Osteocyte (in vitro differentiated cells): ENCODE measurements at places on chromosomes 5 and 9.

DNA sequence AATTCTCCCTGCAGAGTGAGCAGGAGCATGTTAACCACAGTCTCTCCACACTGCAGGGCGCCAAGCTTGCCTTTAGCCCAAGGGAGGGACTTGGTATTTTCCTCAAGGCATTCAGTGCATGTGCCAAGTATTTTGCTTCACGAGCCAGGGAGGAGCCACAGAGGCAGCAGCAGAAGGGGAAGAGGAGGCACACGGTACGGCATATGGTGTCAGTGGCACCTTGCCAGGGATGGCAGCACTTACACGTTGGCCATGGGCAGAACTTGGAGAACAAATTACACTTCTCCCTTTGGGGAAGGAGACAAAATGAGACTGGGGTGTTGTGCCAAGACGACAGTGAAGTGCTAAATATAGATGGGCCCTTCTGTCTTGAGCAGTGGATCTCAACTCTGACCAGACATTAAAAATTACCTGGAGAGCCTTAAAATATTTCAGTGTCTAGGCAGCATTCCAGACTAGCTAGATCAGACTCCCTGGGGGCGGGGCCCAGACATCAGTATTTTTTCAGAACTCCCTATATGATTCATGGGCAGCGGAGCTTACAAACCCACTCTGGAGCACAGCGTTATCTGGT, 155.8 kb downstream of the DRD1 start:
- DNase-seq: no peak
- H3K4me1 ChIP-seq: no peaks in the 10 kb centered on the region
- no peaks in the 10 kb centered on the region for H3K27me3 ChIP-seq
- H3K36me3 ChIP-seq: no peaks in the 10 kb centered on the region
- no peak overlapping the region for H3K4me3 ChIP-seq
- H3K27ac ChIP-seq: no peak overlapping the region

DNA sequence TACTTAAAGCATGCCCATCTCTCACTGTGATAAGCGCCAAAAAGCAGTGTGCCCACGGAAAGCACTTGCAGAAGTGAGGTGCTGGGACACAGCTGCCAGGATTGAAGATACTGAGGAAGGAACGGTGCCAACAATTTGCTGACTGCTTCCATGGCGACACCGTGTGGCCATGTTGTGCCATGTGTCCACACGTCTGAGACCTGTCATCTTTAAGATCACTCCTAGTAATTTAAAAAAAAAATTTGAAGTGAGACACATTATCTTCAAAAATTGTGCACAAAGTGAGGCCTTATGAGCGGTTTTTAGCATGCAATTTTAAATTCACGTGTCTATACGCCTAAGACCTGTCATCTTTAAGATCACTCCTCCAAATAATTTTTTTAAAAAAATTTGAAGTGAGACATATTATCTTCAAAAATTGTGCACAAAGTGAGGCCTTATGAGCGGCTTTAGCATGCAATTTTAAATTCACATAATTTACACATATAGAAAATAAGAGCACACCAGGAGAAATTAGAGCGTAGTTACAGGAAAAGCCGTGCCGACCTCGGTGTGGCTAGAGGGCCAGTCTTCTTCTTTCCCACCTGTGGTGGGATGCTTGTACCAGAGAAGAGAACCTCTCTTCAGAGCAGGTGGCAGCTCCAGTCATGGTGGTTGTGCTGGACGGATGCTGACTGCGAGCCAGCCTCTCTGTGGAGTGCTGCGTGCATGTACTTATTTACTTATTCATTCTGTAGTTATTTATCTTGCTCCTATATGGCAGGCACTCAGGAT, 21.4 kb upstream of the FLT4 start:
- H3K27ac ChIP-seq: no peak overlapping the region
- peaks cover 2% of the 10 kb centered on the region for H3K4me1 ChIP-seq
- H3K36me3 ChIP-seq: no peaks in the 10 kb centered on the region
- DNase-seq: peak; percentile 68
- no peak overlapping the region for H3K4me3 ChIP-seq
- H3K27me3 ChIP-seq: peaks cover 16% of the 10 kb centered on the region

- peaks cover 12% of the 10 kb centered on the region for H3K4me1 ChIP-seq
- H3K27me3 ChIP-seq: peaks cover 72% of the 10 kb centered on the region
These were observed 417 bp downstream of the GABBR2 start for GRCh38 chr9:98708103-98708932.

DNA sequence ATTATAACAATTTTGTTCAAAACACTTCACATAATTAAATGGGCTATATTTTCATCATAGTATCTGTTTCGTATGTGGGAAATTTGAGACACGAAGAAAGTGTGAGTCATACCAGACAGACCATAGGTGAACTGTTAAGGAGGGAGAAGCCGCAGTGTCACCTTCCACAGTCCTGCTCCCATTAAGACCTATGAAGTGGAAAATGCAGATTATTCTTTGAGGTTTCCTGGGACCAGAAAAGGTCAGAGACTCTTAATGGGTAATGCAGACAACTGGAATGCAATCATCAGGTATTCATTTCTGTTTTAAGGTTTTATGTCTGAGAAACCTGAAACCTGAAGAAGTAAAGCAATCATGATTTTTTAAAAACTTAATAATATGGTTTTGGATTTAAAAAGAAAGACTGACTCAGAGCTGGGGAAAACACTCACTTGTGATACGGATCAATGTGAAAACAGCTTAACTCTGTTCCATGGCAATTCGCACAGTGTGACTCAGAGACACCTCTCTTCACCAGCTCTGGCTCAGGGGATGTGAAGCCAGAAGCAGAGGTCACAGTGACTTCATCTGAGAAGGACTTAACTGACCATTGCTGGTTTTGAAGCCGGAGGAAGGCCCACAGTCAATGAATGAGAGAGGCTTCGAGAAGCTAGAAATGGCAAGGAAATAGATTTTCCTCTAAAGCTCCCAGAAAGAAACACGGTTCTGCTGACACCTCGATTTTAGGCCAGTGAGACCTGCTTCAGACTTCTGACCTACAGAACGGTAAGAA, 17.2 kb upstream of the GCNT1 start:
- peaks cover 4% of the 10 kb centered on the region for H3K4me1 ChIP-seq
- H3K4me3 ChIP-seq: no peak overlapping the region
- peaks cover 5% of the 10 kb centered on the region for H3K27me3 ChIP-seq
- H3K36me3 ChIP-seq: no peaks in the 10 kb centered on the region
- no peak overlapping the region for H3K27ac ChIP-seq

GRCh38 chr9:32955655-32956478, 45.6 kb downstream of the APTX start:
- H3K4me3 ChIP-seq: no peak overlapping the region
- peaks cover 14% of the 10 kb centered on the region for H3K4me1 ChIP-seq
- H3K27ac ChIP-seq: no peak overlapping the region
- DNase-seq: no peak
- peaks cover 3% of the 10 kb centered on the region for H3K36me3 ChIP-seq

DNA sequence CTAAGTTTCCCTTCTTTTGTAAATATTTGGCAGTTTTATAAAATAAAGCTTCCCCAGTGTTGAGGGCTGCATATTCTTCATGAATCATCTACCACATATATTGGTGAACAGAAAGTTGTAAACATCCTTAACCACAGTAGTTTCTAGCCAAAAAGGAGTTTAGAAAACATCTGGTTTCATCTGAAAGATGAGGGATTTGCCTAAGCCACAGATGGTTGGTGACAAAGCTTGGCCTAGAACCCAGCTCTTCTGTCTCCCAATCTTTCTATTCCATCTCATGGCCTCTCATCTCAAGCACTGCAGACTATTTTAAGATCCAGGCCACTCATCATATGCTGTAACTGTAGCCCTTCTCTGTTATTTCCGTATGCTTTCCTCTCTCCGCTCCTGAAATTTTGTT, 232.3 kb upstream of the TRPM3 start:
- no peak overlapping the region for H3K27ac ChIP-seq
- no peaks in the 10 kb centered on the region for H3K27me3 ChIP-seq
- no peaks in the 10 kb centered on the region for H3K4me1 ChIP-seq
- no peak for DNase-seq
- no peaks in the 10 kb centered on the region for H3K36me3 ChIP-seq

GRCh38 chr9:82957529-82958379, 105.2 kb downstream of the RASEF start:
- no peak overlapping the region for H3K27ac ChIP-seq
- H3K4me1 ChIP-seq: no peaks in the 10 kb centered on the region
- no peak for DNase-seq
- H3K36me3 ChIP-seq: no peaks in the 10 kb centered on the region
- H3K4me3 ChIP-seq: no peak overlapping the region

GRCh38 chr5:67921004-67921601, 294.5 kb upstream of the PIK3R1 start:
- H3K27me3 ChIP-seq: peaks cover 10% of the 10 kb centered on the region
- H3K4me3 ChIP-seq: no peak overlapping the region
- no peaks in the 10 kb centered on the region for H3K36me3 ChIP-seq
- DNase-seq: no peak
- no peaks in the 10 kb centered on the region for H3K4me1 ChIP-seq
- no peak overlapping the region for H3K27ac ChIP-seq

DNA sequence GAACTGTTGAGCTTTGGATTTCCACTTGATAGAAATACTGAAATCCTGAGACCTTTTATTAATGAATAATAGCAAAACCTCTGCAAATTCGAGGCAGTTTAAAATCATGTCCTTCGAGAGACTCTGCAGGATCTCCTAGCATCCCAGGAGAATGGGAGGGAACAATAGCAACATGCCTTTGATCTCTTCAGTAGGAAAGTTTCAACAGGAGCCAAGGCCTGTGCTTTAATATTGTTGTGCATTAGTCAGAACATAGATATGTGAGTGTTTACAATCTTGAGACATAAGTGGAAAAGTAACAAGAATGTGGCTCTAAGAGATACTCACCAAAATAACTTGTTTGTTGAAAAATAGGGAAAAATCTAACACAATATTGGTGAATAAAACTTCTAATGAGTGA, 83.3 kb upstream of the LHFPL2 start:
- H3K36me3 ChIP-seq: no peaks in the 10 kb centered on the region
- no peaks in the 10 kb centered on the region for H3K27me3 ChIP-seq
- H3K4me1 ChIP-seq: peaks cover 13% of the 10 kb centered on the region
- no peak for DNase-seq
- no peak overlapping the region for H3K27ac ChIP-seq
- H3K4me3 ChIP-seq: no peak overlapping the region

DNA sequence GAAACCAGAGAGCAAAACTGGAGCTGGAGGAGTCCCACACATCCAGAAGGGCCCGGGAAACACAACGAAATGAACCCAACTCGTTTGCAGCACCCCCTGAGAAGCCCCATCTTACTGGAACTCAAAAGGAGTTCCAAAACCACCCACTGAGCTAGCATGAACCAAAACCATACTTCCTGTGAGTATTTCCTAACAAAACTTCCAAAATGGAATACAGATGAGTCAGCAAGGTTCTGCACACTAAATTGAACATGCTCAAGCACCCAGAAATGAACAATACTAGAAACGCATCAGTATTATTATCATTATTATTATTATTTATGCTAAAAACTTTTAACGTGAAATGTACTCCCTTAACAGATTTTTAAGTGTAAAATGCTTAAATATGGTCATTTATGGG, 8.0 kb upstream of the SPOCK1 start:
- H3K27me3 ChIP-seq: peaks cover 11% of the 10 kb centered on the region
- no peak for DNase-seq
- H3K27ac ChIP-seq: no peak overlapping the region
- no peaks in the 10 kb centered on the region for H3K36me3 ChIP-seq

DNA sequence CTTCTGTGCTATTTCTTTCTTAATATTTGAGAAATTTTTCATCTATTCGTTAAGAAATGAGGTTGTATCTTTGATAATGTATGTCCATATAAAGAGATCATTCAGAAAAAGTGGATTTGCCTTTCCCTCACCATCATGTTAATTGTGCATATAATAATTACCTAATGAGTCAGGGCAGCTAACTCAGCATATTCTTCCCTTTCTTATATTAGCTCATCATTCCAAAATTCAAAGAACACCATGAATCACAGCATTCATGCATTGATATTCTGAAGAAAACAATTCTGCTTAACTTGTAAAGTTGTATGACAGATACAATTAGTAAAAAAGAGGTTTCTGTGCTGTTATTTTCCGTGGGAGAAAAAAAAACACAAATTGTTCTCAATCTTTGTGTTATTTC, 630.6 kb downstream of the TLE1 start:
- H3K4me1 ChIP-seq: no peaks in the 10 kb centered on the region
- no peak overlapping the region for H3K27ac ChIP-seq
- no peaks in the 10 kb centered on the region for H3K27me3 ChIP-seq
- no peak for DNase-seq

DNA sequence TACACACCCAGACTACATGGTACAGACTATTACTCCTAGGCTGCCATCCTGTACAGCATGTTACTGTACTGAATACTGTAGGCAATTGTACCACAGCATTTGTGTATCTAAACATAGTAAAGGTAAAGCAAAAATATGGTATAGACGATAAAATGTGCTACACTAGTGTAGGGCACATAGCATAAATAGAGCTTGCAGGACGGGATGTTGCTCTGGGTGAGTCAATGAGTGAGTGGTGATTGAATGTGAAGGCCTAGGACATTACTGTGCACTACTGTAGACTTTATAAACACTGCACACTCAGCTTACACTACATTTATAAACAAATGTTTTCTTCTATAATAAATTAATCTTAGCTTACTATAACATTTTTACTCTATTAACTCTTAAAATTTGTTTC, 25.6 kb downstream of the ANKRD55 start:
- H3K27me3 ChIP-seq: no peaks in the 10 kb centered on the region
- H3K27ac ChIP-seq: no peak overlapping the region
- peaks cover 27% of the 10 kb centered on the region for H3K4me1 ChIP-seq
- H3K4me3 ChIP-seq: no peak overlapping the region

- no peak for DNase-seq
- no peaks in the 10 kb centered on the region for H3K36me3 ChIP-seq
- peak overlapping the region; percentile 73 for H3K27ac ChIP-seq
- peaks cover 67% of the 10 kb centered on the region for H3K4me1 ChIP-seq
- no peaks in the 10 kb centered on the region for H3K27me3 ChIP-seq
These were observed 18.3 kb upstream of the NDST1 start for GRCh38 chr5:150489360-150490295.

DNA sequence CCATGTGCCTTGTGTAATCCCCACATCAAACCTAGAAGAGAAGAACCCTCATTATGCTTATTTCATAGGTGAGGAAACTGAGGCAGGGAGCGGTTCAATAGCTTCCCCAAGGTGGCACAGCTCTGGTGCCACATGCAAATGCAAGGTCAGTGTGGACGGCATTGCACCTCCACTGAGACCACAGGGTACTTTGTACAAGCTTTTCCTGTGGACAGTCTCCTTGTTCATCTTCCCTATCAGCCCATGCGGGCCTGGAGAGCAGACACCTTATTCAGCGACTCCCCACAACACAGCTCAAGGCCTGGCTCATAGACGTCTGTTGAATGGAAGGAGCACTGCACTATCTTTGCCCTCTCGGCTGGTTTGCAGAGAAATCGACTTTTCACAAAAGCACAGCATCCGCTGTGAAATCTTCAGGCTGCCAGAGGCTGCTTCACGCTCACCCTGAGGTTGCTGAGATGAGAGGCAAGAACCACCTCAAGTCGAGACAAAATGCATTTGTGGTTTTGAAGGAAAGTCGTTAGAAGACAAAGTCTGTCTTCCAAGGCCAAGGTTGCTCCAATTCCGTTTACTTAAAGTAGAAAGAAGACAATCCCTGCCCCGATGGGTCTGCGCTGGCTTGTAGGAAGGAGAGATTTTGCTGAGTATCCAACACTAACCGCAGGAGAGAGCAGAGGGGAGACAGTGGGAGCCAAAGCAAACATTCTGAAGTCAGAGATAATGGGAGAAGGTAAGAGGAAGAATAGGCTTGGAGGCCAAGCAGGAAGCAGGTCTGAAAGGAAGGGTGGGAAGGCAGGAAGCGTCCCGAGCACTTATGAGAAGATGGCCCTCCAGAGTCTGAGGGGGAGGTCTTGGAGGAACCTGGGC, 34.2 kb upstream of the STRBP start:
- H3K36me3 ChIP-seq: no peaks in the 10 kb centered on the region
- no peak overlapping the region for H3K4me3 ChIP-seq
- peaks cover 9% of the 10 kb centered on the region for H3K4me1 ChIP-seq
- no peak overlapping the region for H3K27ac ChIP-seq
- peaks cover 13% of the 10 kb centered on the region for H3K27me3 ChIP-seq
- DNase-seq: no peak
